GM13977 (cell line): ENCODE measurements at places on chromosomes 16 and 17.

DNA sequence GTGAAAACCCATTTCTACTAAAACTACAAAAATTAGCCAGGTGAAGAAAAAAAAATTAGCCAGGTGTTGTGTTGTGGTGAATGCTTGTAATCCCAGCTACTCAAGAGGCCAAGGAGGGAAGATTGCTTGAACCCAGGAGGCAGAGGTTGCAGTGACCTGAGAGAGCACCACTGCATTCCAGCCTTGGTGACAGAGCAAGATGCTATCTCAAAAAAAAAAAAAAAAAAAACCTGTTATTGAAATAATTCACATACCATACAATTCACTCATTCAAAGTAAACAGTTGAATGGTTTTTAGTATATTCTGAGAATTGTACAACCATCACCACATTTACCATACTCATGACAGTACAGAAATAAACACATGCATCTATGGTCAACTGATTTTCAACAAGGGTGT lies 31.0 kb downstream of the ZNRF1 start:
- DNase-seq = no peak

DNA sequence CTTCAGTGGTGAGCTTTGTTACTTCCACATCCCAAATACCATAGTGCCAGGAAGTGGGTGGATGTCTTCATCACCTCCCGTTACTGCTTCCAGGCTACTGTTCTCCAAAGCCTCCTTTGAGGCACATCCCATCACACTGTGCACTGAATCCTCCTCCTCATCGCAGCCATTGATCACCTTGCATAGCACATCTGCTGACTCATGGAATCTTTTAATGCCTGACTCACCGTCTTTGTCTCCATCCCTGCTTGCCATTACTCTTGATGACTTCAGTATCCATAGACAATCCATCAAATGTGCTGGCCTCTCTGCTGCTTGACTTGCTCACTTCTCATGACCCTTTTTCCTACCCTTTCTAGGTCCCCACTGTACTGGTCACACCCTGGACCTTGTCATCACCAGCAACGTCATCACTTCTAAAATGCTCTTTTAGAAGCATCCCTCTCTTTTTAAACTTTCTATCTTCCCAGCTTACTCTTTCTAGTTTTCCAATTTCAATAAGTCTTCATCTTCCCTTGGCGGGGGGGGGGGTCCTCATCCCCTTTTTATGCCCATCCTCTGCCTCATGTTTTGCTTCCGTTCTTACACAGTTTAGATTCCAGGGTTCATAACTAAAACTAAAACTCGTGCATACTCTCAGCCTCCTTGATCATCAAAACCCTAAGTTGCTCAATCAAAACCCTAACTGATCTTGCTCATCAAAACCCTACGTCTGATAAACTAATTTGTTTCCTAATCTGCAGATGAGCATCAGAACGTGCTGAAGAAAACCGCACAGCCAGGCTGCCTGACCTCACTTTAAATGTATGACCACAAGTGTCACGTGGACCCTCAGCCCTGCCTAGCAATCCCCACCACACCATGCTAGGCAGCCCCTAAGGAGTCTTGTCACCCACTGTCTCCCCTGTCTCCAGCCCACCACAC lies 289.7 kb upstream of the ZFHX3 start:
- no peak for DNase-seq

DNA sequence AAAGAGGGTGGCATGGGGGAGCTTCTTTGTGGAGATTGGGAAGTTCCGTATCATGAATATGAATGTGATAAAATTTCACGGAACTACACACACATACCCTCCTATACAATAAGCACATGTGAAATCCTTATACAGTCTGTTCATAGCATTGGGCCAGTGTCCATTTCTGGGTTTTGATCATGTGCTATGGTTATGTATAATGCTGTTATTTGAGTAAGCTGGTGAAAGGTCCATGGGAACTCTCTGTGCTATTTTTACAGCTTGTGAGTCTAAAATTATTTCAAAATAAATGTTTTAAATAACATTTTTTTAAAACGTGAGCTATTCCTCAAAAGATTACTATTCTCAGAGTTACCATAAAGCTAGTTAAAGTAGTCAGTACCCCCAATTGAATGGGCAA lies 205.2 kb upstream of the CACNG5 start:
- DNase-seq = no peak

DNA sequence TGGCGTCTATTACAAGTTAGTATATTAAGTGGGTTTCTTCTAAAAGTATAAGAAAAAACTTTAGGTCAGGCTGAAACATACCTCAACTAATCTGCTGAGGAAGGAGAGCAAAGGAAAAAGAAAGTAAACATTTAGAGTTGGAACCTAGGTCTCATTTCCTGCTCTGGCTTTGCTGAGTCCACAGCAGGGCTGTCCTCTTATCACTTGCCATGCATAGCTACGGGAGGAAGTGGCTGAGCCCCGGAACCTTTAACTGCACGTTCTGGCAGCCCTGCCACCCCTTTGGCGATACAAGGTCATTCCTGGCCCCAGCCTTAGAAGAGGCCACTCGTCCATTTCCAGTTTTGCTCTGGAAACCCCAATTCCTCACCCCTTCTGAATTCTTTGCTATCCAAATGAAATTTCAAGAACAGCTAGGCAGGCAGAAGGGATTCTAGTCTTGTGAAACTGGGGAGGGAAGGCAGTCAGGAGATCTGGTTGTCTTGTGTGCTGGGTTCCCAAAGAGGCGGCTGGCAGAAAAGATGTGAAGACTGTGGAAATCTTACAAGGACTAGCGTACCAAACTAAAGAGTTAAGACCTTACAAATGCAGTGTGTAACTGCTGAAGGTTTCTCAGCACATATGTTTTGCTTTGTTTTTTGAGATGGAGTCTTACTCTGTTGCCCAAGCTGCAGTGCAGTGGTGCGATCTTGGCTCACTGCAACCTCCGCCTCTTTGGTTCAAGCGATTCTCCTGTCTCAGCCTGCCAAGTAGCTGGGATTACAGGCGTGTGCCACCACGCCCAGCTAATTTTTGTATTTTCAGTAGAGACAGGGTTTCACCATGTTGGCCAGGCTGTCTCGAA lies 19.1 kb downstream of the WIPI1 start:
- DNase-seq = peak; percentile 43

- DNase-seq = no peak
These were observed 67.8 kb downstream of the MAF start for GRCh38 chr16:79532785-79533184.

DNA sequence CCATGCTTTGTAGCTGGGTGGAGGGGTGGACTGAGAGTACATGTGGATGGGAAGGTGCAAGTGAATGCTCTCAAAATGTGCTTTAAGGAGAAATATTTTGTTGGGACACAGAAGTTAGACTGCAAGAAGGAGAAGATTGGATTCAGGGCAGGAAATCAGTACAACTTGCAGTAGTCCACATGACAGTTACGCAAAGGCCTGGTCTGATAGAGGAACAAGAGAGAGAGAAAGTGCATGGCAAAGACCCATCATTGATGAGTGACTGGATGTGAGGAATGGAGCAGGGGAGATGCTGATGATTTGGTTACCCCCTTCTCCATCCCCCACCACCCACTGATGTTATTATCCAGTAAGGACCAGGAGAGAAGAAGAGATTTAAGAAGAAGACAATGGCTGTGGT lies 472.8 kb downstream of the MAF start:
- no peak for DNase-seq

- no peak for DNase-seq
These were observed 15.0 kb downstream of the C16orf46 start for GRCh38 chr16:81061871-81062608.

- DNase-seq = no peak
These were observed 1.4 kb downstream of the PYY start for GRCh38 chr17:43952351-43952723.

- no peak for DNase-seq
These were observed 24.9 kb downstream of the RARA start for GRCh38 chr17:40333781-40334448.

DNA sequence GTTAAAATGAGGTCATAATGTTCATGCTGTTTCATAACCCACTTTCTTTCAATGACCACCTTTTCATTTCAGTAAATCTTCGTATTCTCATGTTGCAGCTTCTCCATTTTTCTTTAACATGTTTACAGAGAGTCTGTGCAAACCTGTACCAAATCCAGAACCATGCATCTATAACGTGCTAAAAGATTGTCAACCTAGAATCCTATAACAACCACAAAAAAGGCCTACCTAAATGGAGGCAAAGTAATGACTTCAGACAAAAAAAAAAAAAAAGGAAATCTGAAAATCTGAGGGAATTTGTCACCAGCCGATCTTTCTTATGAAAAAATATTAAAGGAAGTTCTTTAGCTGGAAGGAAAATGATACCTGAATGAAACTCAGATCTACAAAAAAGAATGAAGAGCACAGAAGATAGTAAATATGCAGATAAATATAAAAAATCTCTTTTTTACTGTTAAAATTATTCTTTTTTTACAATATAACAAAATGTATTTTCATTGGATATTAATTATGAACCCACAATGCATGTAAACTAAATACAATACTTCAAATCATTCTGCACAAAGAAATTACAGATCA lies 1.4 kb upstream of the SLFN11 start:
- DNase-seq = no peak

- no peak for DNase-seq
These were observed 15.7 kb downstream of the GJD3 start for GRCh38 chr17:40348562-40349476.

DNA sequence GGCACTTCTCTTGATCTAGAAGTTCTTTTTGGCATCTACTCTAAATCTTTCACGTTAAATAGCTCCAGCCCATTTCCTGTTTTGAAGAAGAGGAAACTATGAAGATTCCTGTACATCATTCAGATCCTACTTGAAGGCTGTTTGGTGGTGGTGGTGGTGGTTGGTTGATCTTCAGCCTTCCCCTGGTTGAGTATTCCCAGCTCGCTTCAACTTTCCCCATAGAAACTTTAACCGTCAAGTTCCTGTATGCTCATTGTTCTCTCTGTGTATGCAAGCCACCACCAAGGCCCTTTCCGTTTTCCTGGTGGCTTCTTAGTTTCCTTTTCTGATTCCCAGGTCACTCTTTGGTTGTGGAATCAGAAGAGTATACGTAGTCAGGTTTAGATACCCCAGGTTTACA lies 3.3 kb downstream of the LRRC46 start:
- no peak for DNase-seq

- no peak for DNase-seq
These were observed 5.1 kb downstream of the HSD3B7 start for GRCh38 chr16:30990105-30990504.

GRCh38 chr17:39196808-39197291 lies 619 bp downstream of the CACNB1 start:
- peak; percentile 64 for DNase-seq

- DNase-seq = no peak
These were observed 604.0 kb upstream of the SALL1 start for GRCh38 chr16:51755039-51755501.

- no peak for DNase-seq
These were observed 37.7 kb downstream of the SCNN1B start for GRCh38 chr16:23339787-23340186.

- DNase-seq = no peak
These were observed 3.3 kb downstream of the PGAP3 start for GRCh38 chr17:39684369-39685192.

- DNase-seq = no peak
These were observed 968.1 kb downstream of the CDH11 start for GRCh38 chr16:64153718-64154117.

DNA sequence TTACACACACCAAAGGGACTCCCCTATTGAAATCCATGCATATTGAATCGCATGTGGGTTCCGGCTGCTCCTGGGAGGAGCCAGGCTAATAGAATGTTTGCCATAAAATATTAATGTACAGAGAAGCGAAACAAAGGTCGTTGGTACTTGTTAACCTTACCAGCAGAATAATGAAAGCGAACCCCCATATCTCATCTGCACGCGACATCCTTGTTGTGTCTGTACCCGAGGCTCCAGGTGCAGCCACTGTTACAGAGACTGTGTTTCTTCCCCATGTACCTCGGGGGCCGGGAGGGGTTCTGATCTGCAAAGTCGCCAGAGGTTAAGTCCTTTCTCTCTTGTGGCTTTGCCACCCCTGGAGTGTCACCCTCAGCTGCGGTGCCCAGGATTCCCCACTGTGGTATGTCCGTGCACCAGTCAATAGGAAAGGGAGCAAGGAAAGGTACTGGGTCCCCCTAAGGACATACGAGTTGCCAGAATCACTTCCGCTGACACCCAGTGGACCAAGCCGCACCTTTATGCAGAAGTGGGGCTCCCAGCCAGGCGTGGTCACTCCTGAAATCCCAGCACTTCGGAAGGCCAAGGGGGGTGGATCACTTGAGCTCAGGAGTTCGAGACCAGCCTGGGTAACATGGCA lies 2.2 kb downstream of the GAA start:
- DNase-seq = no peak
